Left kidney (tissue), 8 donors: ENCODE measurements at places on chromosomes 7 and 10. TPM values are rescaled to one million over a fixed set of nuclear protein-coding genes. Genes with fewer than 3 reads are reported as not detected.

DNA sequence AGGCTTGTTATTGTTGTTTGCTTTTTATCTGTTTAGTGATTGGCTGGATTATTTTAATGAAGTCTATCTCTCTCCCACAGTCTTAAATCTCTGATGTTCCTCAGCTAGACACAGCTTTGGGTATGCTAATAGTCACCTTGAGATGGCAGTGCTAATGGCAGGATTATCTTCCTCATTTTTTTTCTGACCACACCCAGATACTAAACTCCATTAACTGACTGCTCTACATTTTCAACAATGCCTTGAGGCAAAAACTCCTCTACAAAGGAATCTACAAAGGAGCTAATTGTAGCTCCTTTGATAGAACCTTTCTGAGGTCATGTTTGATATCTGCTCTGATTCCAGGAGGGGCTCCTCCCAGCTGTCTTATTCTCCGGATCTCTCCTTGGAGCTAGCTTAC is 122.6 kb downstream of the HBP1 start:
- DNase-seq = no peak

DNA sequence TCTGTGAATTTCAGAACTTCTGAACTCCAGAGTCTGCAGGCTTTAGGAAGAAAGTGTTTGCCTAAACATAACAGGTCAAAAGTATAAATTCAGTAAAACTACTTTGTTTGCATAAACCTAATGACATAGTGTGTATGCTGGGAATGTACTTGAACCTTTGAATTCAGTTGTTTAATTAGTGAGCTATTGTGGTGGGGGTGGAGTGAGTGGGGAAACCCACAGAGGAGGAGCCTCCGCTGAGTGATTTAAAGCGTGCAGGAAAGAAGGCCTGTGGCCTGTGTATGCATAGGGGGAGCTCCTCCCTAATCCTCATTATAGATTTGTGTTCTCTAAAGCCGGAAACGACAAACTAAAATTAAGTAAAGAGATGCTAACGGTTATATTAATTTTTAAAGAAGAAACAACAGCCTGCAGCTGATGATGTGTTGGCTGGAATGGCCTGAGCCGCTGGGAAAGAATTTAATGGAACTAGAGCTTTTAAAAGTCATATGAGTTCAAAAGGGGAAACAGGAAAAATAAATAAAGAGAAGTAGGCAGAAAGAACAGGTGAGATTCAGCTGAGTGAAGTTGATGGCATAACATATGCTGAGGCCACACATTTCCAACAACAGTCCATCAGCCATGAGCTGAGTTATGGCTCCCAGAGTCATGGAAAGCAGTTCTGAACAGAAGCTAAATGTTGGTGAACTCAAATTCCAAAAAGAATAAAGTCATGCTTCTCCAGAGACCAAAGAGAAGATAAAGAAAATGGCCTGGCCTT is 595.0 kb downstream of the GRM8 start:
- DNase-seq = no peak

HOXA13 gene
- not detected for polyA plus RNA-seq

LAMB4 gene
- 4.3 TPM for polyA plus RNA-seq

GRCh38 chr7:148849393-148850098 is 34.5 kb downstream of the EZH2 start:
- no peak for DNase-seq

GRCh38 chr7:128039544-128039953 is 8.3 kb upstream of the LRRC4 start:
- DNase-seq = no peak

DNA sequence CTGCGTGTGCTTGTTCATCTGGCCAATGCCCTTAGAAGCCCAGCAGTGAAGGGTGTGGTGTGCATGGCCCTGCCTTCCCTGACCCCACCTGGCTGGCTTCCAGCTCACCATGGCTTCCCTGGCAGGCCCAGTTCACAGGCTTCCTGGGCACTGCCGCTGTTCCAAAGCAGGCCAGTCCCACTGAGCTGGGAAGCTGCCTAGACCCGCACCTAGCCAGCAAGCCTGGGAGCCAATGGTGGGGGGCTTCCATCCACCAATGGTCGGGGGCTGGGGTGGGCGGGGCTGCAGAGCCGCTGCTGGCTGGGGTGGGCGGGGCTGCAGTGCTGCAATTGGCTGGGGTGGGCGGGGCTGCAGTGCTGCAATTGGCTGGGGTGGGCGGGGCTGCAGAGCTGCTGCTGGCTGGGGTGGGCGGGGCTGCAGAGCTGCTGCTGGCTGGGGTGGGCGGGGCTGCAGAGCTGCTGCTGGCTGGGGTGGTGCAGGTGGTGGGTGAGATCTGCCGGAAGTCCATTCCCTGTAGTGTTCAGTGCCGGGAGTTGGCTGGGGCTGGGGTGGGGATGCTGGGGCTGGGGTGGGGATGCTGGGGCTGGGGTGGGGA is 12.4 kb downstream of the CALY start:
- no peak for DNase-seq

- DNase-seq = no peak
Observed at GRCh38 chr10:58641095-58641531, 128.4 kb downstream of the BICC1 start.
